ENCODE measurements at places on chromosomes 7 and 10.

DNA sequence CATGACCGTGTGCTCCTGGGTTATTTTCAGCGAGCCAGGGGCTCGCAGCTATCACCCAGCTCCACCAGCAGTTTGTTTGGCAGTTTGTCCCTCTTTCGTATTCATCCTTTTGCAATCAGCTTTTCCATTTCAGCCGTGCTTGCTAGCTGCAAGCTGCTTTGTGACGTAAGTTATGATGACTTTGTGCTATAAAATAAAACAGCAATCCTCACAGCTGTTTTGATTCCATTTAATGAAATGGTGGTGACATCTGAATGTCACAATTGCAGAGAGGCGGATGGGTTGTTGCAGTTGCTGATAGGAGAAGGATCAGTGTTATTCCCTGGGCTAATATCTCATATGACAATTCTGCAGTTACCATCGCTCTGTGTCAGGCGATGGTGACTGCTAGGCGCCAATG, 251.7 kb downstream of the SNX10 start:
- DNase-seq = no peak

DNA sequence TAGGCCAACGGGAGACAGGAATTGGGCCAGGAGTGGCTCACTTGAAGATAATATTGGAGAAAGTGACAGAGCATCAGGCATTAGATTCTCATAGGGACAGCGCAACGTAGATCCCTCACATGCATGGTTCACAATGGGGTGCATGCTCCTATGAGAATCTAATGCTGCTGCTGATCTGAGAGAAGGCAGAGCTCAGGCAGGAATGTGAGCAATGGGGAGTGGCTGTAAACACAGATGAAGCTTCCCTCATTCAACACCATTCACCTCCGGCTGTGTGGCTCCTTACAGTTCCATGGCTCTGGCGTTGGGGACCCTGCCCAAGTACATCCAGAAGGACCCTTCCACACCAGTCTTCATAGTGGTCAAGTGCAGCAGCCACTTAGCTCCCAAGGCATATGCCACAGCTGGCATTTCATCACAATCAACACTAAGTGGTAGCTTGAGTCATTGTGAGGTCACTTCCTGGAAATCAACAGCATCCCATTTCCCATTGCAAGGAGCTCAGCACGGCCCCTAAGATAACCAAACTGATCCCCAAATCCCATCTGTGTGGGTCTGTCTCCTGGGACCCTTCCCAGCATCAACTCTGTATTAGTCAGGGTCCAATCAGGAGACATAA, 174.5 kb downstream of the TPST1 start:
- no peak for DNase-seq

GRCh38 chr10:25724241-25724640, 209.8 kb upstream of the MYO3A start:
- DNase-seq = no peak

DNA sequence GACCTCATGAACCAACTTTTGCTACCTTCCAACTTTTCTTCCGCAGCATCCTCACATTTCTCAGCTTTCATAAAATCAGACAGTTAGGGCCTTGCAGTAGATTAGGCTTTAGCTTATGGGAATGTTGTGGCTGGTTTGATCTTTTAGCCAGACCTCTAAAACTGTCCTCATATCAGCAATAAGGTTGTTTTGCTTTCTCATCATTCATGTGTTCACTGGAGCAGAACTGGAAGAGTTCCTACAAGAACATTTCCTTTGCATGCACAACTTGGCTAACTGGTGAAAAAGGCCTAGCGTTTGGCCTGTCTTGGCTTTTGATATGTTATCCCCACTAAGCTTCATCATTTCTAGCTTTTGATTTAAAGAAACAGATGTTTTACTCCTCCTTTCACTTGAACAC, 130.0 kb upstream of the LRRTM3 start:
- no peak for DNase-seq

GRCh38 chr10:120423431-120424197, 33.4 kb upstream of the PLPP4 start:
- DNase-seq = peak; percentile 62

- DNase-seq = no peak
Measured at GRCh38 chr10:35600193-35600592, 4.9 kb upstream of the GJD4 start.

DNA sequence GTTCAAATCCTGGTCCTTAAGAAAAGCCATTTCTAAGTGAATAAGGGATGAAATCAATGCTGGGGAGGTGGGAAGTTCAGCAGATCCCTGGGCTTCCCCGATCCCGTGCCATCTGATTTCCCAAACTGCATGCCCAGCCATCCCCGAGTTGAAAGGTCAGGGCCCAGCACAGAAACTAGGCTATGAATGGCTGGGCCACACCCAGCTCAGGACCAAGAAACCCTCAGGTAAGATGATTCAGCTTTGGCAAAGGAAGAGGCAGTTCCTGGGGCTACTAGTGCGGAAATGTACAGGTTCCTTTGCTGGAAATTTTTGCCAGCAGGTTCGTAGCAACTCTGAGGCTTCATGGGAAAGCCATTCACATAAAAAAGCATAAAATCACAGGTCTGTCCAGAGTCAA, 182.7 kb downstream of the FAM107B start:
- no peak for DNase-seq

DNA sequence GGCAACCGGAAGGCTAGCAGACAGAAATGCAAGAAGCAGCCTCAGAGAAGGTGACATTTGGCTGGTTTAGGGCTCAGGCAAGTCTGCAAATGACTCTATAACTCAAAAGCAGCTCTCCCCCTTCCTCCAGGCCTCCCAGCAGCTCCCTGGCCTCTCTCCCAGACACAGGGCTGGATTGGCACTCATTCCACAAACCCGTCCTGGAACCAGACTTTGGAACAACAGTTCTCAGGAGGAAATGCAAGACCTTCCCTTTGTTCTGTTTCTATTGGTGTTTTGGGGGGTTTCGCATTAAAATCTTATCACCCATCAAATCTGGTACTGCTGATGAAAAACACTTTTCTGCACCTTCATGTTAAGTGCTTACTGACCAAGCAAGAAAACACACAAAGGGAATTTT, 40.3 kb upstream of the EFCAB10 start:
- peak; percentile 88 for DNase-seq

DNA sequence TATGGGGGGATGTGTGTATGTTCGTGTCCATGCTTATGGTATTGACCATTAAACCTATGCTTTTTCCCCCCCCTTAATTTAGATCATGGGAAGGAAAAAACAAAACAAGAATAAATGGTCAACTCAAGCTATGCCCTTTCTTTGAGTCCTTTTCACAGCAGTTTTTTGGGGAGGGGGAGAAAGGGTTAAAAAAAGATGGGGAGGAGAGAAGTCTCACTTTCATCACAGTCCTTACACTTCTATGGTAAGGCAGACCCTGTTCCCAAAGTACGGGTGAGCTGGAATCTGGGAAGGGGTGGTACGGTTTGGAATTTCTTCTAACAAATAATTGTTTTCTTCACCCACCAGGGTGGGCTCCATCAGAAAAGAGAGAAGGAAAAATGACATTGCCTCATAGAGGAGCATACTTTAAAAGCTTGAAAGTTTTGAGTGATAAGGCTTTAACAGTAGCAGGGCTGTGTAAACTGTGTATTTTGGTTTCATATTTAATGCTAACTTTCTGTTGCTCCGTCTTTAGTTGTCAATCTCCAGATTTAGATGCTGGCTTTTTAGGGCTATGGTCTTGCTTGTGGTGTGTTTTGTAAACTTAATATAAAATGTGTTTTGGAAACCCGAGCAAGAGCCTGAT, 180.1 kb downstream of the TCF7L2 start:
- DNase-seq = no peak

GRCh38 chr7:93890464-93891068, at the start of gene TFPI2:
TFPI2 (minus strand) TSS chr7:93890753; CDS start chr7:93890678, 75 bp downstream.
- DNase-seq = peak; percentile 63

GRCh38 chr10:91597197-91597881, 35.5 kb downstream of the PPP1R3C start:
- no peak for DNase-seq

DNA sequence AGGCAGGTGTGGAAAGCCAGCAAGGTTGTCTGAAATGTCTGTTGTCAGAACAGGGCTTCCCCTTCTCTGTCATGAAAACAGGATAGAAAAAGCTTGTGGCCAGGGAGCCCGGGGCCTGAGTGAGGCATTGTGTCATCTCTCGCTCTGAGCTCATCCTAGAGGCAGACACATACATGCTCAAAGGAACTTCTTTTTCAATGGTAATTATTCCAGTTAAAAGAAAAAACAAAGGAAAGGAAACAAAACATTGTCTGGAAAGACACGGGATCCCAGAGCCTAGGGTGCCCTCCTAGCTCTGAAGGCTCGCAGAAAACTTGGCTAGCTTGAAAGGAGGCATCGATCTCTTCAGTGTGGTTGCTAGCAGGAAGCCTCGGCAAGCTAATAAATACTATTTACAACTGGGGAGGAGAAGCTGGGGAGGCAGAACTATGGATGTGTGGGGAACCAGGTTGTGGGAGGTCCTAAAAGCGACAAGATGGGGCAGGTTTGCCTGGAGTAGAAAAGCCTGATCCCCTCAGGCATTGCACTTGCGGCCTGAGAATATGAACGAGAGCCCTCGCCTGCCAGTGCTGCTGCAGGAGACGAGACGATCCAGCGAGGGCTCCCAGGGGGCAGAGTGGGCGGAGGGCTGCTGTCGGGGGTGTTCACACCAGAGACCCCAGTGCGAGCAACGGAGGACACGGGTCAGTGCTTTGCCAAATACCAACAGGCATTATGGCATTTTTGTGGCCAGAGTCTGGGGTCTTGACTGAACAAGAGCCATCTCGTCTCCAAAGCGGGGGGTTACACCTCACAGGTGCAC, 32.8 kb upstream of the DGKI start:
- peak; percentile 66 for DNase-seq

- DNase-seq = no peak
Measured at GRCh38 chr7:115822801-115823200, 207.8 kb downstream of the TFEC start.

GRCh38 chr10:30832749-30833627, 198.7 kb downstream of the ZNF438 start:
- no peak for DNase-seq

GRCh38 chr7:134330974-134331373, 14.2 kb upstream of the SLC35B4 start:
- DNase-seq = no peak

- DNase-seq = no peak
Measured at GRCh38 chr7:6604458-6604857, 11.0 kb upstream of the ZNF853 start.

- no peak for DNase-seq
Measured at GRCh38 chr10:100881556-100882213, 31.1 kb upstream of the SLF2 start.

DNA sequence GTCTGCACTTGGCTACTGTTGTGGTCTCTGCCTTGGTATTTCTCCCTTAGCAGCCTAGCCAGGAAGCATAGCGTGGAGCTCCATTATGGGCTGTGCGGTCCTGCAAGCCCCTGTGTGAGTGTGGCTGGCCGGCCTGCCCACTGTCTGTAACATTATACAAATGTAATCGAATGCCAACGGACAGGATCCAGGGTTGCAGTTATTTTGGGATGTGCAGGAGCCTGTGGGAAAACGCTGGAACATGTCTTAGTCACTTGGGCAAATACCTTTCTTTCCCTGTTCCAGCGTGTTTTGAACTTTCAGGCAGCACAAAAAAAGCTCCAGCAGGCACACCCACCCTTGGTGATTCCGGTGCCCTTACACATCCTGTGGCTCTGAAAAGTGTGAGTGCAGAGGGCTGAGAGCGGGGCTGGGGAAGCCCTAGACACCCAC, 29.5 kb downstream of the BAG3 start:
- DNase-seq = no peak

- DNase-seq = no peak
Measured at GRCh38 chr10:132156382-132156781, 30.4 kb upstream of the DPYSL4 start.
